ENCODE measurements at places on chromosomes 2 and 18. TPM values are rescaled to one million over a fixed set of nuclear protein-coding genes. Genes with fewer than 3 reads are reported as not detected.

Gene SERPINB12
- not detected for total RNA-seq

Gene MEIS1
- total RNA-seq, result not detected

Gene SLC9A4
- 0.07 TPM for total RNA-seq

Gene PROM2
- 1.9 TPM for total RNA-seq

Gene NDC80
- 117 TPM for total RNA-seq

Gene RGPD4
- 0.16 TPM for total RNA-seq

Gene RGPD5
- 22.5 TPM for total RNA-seq

Gene ACMSD
- not detected for total RNA-seq

Gene SLC4A5
- 1.6 TPM for total RNA-seq

Gene C2orf15
- 2.1 TPM for total RNA-seq

Gene EMILIN1
- 0.52 TPM for total RNA-seq

Gene SP100
- total RNA-seq, result 139 TPM

Gene UGT1A5
- total RNA-seq, result not detected

Gene UGT1A6
- not detected for total RNA-seq

Gene SNORC
- total RNA-seq, result 3.6 TPM

Gene TRIM54
- total RNA-seq, result not detected

Gene NPHP1
- total RNA-seq, result 1.3 TPM

Gene CRYBA2
- not detected for total RNA-seq

Gene POLR1A
- 32.8 TPM for total RNA-seq

Gene CGREF1
- 15.8 TPM for total RNA-seq

Gene NR4A2
- total RNA-seq, result 134 TPM

Gene MOB1A
- 173 TPM for total RNA-seq

Gene SOWAHC
- total RNA-seq, result 0.34 TPM

Gene LRRC30
- total RNA-seq, result not detected

Gene CD226
- total RNA-seq, result 86.5 TPM

Gene MAP3K19
- total RNA-seq, result 0.64 TPM

Gene SUCLG1
- 55.6 TPM for total RNA-seq

Gene NT5C1B
- total RNA-seq, result not detected

Gene C1QL2
- total RNA-seq, result not detected

Gene CABYR
- 0.84 TPM for total RNA-seq

Gene GRB14
- total RNA-seq, result not detected

Gene SCTR
- not detected for total RNA-seq

Gene TANC1
- 1.8 TPM for total RNA-seq

Gene CNRIP1
- total RNA-seq, result not detected

Gene CRACDL
- total RNA-seq, result not detected

Gene SP110
- total RNA-seq, result 148 TPM

Gene STAMBP
- total RNA-seq, result 76.0 TPM

Gene LCT
- 0.27 TPM for total RNA-seq

Gene ZNF142
- 24.8 TPM for total RNA-seq

Gene C2orf72
- total RNA-seq, result 0.18 TPM

Gene ME2
- total RNA-seq, result 143 TPM

Gene AKAIN1
- not detected for total RNA-seq

Gene FSIP2
- 0.35 TPM for total RNA-seq

Gene ASB18
- not detected for total RNA-seq

Gene NEB
- total RNA-seq, result 0.30 TPM

Gene IRS1
- 1.2 TPM for total RNA-seq

All from activated naive CD4-positive, alpha-beta T cell treated with anti-CD3 and anti-CD28 coated beads, Interleukin-2, amount 50 U/mL, for 72 hours (primary cell).